ENCODE measurements at places on chromosomes 5 and 9.

DNA sequence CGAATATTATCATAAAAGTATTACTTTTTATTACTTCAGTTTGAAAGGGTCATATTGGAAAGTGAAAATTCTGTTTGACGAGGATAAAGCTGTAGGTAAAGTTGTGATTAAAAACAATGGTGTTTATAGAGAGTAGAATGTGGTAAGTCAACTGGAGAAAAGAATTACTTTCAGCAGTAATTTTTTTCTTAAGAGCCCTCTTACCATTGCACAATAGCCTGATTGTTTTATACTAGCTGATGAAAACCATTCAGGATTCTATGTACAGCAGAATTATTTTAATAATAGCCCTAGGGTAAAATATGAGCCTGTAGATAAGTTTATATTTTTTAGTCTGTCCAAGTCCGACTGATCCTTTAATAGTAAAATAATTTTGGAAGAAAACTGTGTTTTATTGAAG is 16.6 kb downstream of the CDC42SE2 start:
- DNase-seq = no peak

DNA sequence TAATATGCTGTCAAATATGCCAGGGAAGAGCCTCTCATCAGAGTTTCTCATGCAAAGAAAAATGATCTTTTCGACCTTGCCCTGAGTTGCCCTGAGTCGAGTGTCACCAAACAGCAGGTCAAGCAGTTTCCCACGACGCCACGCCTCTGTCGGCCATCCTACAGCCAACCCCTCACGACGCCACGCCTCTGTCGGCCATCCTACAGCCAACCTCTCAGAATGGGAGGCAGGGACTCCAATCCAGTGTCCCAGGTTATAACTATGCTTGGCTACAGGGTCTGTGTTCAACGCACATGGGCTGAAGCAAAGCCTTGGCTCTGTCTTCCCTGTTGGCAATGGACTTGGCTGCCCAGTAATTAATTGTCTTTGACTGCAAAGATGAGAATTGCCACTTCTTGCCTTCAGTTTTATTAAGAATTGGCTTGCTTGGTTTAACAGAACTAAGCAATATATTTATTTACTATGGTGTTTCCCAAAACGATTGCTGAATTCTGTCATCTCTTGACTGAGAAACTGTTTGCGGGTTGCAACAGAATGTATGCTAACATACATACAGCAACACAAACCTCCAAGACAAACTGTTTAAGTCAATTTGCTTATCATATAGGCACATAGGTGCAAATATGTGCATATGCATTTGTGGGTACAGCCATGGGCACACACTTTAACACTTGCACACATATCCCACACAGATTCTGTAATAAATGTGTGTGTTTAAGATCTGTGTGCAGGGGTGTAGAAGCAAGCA is 352.9 kb downstream of the GLIS3 start:
- no peak for DNase-seq

DNA sequence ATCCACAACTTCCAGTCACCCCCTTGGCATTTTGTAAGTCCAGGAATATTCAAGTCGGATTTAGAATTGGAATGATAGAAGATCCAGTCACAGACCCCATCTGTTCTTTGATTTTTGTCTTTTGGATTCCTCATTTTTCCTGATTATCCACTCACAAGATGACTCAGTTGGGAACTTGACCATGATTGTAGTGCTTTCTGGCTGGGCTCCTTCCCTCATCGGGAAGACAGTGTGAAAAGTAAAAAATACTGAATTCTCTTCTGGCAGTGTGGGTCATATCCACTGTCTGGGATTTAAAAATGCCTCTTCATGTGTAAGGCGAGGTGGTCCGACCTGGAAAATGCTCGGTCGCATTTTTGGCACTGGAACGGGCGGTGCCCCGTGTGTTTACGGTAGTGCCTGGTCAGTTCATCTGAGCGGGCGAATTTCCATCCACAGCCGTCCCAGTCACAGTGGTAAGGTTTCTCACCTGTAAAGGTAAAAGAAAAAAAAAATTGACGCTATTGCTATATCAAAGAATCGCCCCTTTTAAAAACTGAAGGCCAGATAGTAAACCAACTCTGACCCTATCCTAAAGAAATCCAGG is 4.0 kb downstream of the KLF4 start:
- DNase-seq = no peak

DNA sequence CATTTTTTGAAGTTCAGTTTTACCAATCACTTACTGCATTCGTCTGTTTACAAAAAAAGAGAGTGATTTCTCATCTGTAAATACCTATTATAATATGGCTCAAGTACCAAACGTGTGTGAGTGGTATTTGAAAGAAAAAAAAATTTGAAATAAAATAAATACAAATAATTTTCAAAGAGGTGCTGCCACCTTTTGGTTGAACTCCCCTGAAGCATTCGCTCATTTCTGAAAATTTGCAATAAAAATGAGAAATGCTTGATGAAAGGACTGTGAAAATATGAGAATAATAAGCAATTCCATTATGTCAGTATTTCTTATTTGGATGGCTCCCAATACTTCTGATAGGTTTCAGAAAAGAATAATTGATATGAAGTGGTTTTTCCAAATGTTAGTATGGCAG is 409.9 kb downstream of the CTNND2 start:
- no peak for DNase-seq

DNA sequence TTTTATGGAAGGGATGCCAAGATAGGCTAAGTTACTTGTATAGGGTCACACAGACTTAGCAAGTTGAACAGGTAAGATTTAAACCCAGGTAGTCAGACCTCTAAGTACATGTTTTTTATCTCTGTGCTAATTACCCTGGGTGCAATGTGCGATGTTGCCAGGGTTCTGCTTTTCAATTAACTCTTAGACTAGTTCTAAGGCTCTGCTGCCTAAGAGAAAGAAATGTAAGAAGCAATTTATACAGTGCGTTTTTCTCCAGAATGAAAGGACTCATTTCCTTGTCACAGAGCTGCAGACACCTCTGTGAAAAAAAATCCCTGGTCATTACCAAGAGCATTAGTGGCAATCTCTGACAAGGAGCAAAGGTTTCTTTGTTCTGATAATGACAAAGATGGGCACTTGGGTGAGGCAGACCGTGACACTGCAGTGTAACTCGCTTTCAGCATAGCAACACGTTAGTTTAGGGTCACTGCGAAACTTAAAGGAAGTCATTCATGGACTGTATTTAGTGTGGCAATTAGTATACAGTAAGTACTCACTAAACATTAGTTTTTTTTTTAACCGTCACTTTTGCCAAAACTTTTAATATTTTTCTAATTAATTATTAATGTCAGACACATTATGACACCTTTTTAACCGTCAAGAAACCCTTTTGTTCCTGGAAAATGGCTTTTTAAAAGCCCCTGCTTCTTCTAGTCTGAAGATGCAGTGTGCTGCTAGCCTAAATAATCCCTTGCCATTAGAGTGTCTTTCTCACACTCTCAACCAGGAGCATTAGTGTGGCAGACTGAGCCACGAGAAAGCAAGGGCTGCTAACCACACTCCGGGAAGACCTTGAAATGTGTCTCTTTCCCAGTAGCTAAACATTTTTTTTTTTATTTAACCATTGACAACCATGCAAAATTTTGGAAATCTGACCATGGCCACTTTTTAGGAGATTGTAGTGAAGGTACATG is 520.0 kb upstream of the C9orf72 start:
- no peak for DNase-seq

DNA sequence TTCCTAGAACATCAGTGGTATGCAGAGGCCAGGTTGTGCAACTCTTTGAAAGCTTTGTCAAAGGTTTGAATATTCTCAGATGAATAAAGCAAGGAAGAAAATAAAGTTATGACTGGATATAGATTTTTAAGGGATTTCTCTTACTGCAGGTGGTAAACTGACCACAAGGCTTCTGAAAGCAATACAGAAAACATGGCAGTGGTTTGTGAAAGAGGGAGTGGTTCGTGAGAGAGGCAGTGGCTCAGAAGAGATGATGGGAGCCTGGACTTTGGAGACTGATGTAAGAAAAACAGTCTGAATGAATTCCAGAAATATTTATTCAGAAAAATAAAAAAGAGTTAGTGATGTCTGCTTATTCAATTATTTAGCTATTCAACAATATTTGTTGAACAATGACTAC is 380.4 kb upstream of the CTNND2 start:
- DNase-seq = no peak

DNA sequence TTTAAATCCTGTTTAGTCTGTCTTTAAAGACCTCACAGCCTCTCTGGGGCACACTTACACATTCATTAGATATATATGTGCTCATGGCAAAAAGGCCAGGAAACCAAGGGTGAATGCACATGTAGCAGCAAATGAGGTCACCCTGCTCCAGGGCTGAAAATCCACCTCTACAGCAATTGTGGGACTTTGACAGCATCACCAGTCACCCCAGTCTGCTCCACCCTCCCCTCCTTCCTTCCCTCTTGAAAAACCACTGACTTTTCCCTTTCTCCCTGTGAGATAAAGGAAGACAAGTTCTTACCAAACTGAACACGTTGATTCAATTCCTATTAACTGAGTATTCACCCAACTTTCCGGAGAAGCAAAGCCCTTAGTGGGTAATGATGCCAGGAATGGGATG is 15.2 kb upstream of the SH3RF2 start:
- DNase-seq = no peak

DNA sequence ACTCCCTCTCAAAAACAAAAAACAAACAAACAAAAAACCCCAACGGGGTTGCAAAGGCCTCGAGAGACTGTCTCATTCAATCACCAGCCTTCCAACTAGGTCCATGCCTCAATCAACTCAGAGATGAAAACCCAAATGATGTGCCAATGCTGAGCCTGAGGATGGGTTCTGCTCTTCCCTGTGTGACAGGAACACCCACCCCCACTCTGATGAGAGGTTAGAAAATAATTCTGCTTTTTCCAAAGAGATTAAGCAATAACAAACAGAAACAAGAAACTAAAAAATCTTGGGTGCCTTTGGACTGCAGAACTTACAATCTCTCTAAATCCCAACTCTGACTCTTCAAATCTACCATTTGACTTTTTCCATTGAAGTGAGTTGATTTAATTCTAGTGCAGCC is 25.5 kb upstream of the FBP1 start:
- no peak for DNase-seq

GRCh38 chr9:78436873-78437272 is 139.9 kb downstream of the PSAT1 start:
- no peak for DNase-seq

DNA sequence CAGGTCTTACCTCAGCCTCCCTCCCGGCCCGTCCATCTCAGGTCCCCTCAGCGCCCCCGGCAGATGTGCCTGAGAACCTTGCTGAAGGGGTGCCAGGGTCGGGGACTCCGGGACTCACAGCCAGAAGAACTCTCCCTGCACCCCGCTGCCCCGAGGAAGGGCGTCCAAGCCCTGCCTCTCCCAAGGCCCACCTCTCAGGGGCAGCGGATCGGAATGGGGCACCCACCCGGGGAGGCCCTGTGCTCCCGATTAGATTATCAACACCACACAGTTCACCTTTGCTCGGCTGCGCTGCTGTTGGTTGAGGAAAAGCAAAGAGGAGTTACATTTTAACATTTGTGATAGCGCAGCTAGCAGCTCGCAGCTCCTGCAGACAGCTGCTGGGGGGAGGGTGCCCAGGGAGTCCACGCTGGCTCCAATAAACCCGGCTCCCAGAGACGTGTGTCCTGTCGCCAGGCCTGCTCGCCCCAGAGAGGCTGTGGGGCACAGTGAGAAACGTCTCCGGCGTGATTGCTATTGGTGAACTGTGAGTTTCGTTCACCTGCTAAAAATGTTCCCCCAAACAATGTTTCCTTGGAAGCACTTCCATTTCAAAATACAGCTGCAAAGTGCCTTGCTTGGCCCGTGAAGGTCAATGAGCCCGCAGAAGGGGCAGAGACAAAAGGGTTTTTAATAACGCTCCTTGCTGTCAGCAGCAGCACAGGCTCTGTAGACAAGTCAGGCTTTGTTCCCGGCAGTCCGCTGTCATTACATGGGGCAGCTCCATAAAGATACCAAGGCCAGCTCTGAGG is 18.6 kb upstream of the SLC6A19 start:
- DNase-seq = no peak

DNA sequence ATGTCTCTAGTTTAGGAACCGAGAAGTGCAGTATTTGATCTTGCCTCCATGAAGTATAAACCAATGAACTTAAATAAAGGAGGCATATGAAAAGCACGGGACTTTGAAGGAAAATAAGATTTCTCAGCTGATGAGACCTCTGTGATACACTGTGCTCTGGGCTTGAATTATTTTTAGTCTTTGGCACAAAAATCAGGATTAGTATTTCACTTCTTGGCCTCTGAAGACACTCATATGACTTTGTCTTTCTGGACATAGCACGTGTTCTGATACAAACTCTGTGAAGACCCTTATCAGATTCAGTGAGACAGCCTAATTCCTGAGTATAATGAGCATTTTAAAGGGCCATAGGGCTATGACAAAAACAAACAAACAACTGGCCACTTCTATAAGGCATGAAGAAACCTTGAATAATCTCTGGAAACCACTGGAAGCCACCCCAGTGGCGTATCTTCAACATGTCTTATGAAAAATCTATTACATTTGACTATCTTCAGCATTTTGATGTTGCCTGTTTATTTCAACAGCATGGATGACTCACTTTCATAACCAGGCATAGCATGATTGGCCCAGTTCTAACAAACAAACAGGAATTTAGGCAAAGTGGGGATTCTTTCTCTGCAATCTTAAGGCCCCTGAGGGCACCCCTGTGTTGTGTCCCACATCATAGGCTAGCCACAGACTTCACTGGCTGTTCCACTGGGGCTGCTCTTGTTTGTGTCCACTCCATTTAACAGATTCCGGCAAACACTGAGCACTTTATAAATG is 90.3 kb upstream of the ZNF462 start:
- DNase-seq = no peak

DNA sequence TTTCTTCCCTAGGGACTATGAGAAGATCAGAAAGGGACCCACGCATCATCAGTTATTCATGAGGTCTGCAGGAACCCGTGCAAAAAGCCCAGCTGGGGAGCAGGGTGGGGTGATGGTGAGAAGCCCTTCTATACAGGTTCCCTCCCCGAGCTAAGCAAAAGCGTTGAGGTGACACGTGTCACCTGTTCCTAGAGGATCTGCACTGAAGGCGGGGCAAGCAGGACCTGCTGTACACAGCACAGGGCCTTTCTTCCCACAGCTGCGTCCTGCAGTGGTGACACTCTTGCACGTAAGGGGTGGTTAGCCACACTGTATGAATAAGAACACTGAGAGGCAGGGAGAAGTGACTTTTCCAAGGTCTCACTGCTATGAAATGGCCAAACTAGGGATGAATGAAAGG is 37.2 kb upstream of the SH3PXD2B start:
- DNase-seq = no peak

DNA sequence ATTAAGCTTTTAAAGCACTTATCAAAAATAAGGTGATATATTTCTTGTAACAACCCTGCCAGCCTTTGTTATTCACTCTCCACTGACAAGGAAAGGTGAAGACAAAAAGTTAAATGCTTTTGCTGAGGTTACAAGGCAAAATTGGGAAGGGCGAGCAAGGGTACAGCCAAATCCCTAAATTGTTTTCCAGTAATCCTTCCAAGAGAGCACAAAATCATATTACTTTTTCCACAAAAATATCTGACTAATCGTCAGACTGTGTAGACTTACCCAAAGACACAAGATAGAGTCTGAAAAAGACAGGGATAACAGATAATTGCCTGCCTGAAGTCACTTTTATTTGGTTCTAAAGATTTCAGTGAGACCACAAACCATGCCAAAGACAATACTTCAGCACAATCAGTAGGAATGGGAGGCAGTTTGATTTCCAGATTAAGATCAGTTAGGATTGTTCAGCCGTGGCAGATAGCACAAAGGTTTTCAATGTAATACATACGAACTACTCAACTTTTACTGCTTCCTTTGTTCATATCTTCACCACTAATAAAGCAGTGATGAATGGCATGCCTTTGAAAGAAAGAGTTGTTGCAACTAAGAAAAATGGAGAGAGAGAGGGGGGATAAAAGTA is 383.8 kb upstream of the TUSC1 start:
- no peak for DNase-seq

GRCh38 chr9:90801973-90802322 is 329 bp downstream of the SYK start:
- no peak for DNase-seq

Data from hematopoietic multipotent progenitor cell treated with erythropoietin and hydrocortisone succinate and interleukin-3 and kit ligand, for 8 days (in vitro differentiated cells).